Gastrocnemius medialis (tissue), 4 donors: ENCODE measurements at places on chromosomes 6 and 20.

DNA sequence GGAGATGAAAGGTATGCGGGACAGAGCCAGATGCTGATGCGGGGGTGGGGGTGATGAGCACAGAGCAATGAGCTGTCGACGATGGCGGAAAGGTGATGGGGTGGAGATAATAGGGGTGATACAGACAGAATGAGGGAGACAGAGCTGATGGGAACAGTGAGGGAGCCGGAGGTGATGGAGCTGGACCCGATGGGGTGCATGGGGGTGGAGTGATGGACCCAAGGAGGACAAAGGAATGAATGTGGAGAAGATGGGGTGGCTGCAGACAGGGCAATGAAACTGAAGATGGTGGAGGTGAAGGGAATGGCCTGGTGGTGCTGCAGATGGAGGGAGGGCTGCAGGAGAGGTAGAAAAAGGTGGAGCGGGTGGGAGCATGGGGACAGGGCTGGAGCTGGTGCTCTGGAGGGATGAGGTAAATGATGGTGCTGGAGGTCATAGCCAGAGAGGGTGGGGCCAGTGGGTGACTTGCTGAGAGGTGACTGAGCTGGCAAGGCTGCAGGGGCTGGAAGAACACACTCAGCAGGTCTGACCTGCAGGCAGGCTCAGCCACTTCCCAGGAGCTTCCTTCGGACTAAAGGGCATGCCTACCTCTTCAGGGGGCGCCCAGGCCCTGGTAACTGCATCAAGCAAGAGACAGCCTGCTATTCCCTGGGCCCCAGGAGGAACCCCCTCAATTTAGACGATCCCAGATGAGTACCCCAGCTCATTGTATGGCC, 6.0 kb upstream of the FOXS1 start:
- no peak for DNase-seq
- H3K27ac ChIP-seq = no peak overlapping the region
- H3K4me1 ChIP-seq = peaks cover 3% of the 10 kb centered on the region
- H3K36me3 ChIP-seq = no peaks in the 10 kb centered on the region
- H3K4me3 ChIP-seq = no peak overlapping the region

GRCh38 chr6:166106076-166106686, 61.5 kb downstream of the TBXT start:
- H3K27me3 ChIP-seq = peaks cover 3% of the 10 kb centered on the region
- no peak overlapping the region for H3K4me3 ChIP-seq
- no peaks in the 10 kb centered on the region for H3K36me3 ChIP-seq
- no peak overlapping the region for H3K27ac ChIP-seq
- no peaks in the 10 kb centered on the region for H3K4me1 ChIP-seq

- H3K4me3 ChIP-seq = no peak overlapping the region
- no peaks in the 10 kb centered on the region for H3K4me1 ChIP-seq
- H3K27ac ChIP-seq = no peak overlapping the region
- peaks cover 2% of the 10 kb centered on the region for H3K27me3 ChIP-seq
Measured at GRCh38 chr20:50995506-50995905, 27.4 kb downstream of the KCNG1 start.

- H3K27me3 ChIP-seq = no peaks in the 10 kb centered on the region
- H3K4me3 ChIP-seq = no peak overlapping the region
- no peaks in the 10 kb centered on the region for H3K36me3 ChIP-seq
- DNase-seq = no peak
Measured at GRCh38 chr20:36104856-36105255, 49.7 kb upstream of the EPB41L1 start.

DNA sequence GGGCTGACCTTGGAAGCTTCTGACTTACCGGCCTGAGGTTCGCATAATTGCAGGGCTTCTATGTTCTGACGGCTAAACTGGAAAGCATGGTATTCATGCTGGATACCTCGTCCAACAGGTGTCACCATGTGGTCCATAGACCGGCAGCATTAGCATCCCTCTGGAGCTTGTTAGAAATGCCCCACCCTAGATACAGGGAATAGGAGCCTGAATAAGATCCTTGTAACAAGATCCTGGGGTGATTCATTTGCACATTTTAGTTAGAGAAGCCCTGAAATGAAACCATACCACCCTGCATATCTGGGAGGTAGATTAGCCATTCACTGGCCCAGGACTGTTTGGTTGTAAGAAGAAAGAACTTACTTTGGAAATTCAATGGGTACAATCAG, 77.7 kb downstream of the TMEM170B start:
- no peak for DNase-seq
- H3K36me3 ChIP-seq = no peaks in the 10 kb centered on the region
- no peaks in the 10 kb centered on the region for H3K4me1 ChIP-seq
- peak overlapping the region; percentile 50 for H3K27ac ChIP-seq
- no peaks in the 10 kb centered on the region for H3K27me3 ChIP-seq
- H3K4me3 ChIP-seq = no peak overlapping the region

- H3K4me1 ChIP-seq = peaks cover 44% of the 10 kb centered on the region
- no peak overlapping the region for H3K4me3 ChIP-seq
- DNase-seq = no peak
- no peak overlapping the region for H3K27ac ChIP-seq
- no peaks in the 10 kb centered on the region for H3K27me3 ChIP-seq
Measured at GRCh38 chr6:111688331-111688730, 82.7 kb upstream of the TRAF3IP2 start.

DNA sequence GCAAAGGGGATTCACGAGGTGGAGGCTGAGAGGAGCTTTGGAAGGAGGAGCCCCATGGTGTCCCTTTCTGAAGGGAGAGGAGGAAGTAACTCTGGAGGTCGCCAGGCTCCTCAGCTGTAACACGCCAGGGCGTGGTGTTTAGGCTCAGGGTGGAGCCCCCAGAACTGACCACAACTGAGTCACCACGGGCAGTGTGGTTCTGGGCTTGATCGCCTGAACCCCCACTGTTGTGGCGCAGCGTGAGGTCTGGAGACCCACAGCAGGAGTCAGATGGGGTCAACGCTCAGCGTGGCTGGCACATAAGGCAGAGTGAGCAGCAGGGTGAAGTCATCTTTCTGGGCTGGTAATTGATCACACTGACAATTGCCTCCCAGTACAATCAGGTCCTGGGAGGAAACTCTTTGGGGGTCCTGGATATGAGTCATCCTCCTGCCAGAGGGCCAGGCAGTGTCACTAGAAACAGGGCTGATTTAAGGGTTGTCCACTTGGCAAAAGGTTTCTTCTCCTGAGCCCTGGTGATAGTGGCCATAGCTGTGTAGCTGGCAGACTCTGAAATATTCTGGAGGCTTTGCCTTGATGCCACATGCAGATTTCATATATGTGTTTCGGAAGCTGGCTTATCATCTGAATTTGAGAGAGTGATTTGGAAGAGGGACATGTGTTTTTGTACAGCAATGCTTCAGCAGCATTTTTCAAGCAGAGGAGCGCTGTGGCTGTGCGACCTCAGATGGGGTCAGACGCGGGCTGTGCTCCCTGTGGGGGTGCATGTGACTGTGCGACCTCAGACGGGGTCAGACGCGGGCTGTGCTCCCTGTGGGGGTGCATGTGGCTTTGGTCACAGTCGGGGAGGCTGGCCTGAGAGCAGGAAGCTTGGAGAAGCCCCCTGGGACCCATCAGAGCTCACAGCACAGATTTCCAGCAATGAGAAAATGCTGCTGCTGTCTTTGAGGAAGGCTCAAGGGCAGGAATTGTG, 50.0 kb downstream of the SYNJ2 start:
- H3K4me3 ChIP-seq = no peak overlapping the region
- peak overlapping the region; percentile 6 for H3K27ac ChIP-seq
- H3K36me3 ChIP-seq = no peaks in the 10 kb centered on the region
- peaks cover 11% of the 10 kb centered on the region for H3K4me1 ChIP-seq
- H3K27me3 ChIP-seq = no peaks in the 10 kb centered on the region

DNA sequence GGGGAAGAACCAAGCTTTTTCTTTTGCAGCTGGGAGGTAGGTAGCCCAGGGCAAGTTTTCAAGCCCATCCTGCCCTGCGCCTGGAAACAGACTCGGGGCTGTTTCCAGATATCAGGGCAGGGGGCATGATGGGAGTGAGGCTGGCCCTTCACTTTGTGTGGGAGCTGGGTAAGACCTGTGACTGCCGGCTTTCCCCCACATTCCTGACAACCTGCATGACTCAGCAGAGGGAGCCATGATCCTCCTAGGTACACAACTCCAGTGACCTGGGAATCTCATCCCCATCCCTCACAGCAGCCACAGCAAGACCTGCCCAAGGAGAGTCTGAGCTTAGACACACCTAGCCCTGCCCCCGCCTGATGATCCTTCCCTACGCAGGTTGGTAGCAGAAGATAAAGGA, 280.8 kb downstream of the SOX4 start:
- H3K27ac ChIP-seq = no peak overlapping the region
- no peaks in the 10 kb centered on the region for H3K4me1 ChIP-seq
- DNase-seq = no peak
- no peak overlapping the region for H3K4me3 ChIP-seq

DNA sequence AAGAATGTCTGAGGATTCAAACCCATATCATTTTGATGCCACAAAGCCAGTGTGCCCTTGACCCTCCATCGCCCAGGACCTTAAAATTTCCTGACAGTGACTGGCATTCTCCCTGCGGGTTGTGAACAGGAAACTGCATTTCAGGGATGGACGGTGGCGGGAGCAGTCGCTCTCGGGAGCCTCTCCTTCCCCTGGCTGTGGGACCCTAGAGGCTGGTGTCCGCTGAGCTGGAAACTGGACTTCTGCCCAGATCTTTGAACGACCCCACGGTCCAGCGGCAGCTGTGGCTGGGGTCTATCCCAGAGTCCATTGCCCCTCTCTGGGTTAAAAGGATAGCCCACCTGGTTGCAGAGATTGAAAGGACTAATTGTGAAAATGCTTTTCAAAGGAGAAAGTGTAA, 1.4 kb upstream of the SEC63 start:
- H3K27me3 ChIP-seq = no peaks in the 10 kb centered on the region
- no peak for DNase-seq
- H3K36me3 ChIP-seq = no peaks in the 10 kb centered on the region
- H3K4me3 ChIP-seq = no peak overlapping the region
- H3K27ac ChIP-seq = no peak overlapping the region

DNA sequence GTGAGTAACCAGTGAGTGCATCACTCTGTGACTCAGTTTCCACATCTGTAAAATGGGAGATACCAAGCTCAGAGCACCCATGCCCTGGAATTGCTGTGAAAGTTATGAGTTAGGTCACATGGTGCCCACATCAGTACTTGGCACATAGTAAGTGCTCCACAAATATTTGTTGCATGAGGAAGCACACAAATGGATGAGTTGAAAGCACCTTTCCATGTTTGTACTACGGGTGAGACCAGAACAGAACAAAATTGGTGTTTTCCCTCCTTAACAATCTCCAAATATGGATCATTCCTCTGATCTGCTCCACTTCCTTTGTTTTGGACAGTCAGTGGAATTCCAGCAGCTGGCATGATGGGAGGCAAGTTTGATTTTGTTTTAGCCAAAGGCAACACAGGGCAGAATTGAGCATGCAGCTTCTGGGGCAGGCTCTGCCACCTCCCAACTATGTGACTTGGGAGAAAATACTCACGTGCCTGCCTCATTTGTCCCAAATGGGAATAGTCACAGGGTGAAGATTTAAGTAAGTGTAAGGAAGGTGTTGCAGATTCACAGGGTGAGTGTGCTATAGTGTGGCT, 503.7 kb upstream of the SULF2 start:
- H3K27ac ChIP-seq = no peak overlapping the region
- no peak for DNase-seq
- no peaks in the 10 kb centered on the region for H3K4me1 ChIP-seq
- no peaks in the 10 kb centered on the region for H3K36me3 ChIP-seq

GRCh38 chr20:54254596-54254995, 46.7 kb downstream of the PFDN4 start:
- no peaks in the 10 kb centered on the region for H3K36me3 ChIP-seq
- H3K4me3 ChIP-seq = no peak overlapping the region
- no peaks in the 10 kb centered on the region for H3K27me3 ChIP-seq
- no peak for DNase-seq
- no peak overlapping the region for H3K27ac ChIP-seq
- no peaks in the 10 kb centered on the region for H3K4me1 ChIP-seq

DNA sequence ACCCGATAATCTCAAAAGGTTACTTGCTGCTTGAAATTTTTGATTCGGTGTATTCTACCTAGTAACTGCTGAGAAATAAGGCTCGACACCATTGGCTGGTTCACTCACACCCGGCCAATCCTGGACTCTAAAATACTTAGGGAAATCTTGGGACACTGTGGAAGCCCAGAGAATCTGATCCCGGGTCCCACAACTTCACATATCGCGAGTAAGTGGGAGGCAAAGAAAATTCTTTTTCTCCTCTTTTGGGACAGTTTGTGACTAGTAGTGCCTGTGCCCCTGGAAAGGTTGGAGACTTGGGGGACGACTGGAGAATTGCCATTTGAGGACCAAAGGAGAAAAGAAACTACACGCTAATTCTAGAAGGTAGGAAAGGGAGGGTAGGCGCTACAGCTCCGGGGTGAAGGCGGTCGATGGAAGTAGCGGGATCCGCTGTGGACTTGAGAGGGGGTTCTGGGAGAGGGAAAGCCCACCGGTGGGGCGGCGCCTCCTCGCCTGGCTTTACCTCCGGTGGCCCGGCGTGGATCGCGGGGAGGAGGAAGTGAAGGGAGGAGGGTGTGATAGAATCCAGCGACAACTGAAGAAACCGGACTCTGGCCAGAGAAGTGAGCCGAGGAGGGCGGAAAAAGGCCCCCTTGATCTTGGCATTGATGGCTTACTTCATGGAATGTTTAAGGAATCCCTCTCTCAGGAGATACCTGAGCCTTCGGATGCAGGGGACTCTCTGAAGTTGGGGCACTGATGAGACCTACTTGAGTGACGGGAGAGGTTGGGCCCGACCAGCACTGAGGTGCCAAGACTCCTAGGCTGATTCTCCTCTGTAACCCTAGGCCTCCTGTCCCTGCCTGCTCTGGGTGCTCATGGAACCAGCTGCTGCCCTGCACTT, 18.8 kb upstream of the BTN3A3 start:
- peak overlapping the region; percentile 92 for H3K4me3 ChIP-seq
- no peaks in the 10 kb centered on the region for H3K27me3 ChIP-seq
- no peaks in the 10 kb centered on the region for H3K36me3 ChIP-seq
- peak; percentile 58 for DNase-seq
- H3K4me1 ChIP-seq = peaks cover 22% of the 10 kb centered on the region

DNA sequence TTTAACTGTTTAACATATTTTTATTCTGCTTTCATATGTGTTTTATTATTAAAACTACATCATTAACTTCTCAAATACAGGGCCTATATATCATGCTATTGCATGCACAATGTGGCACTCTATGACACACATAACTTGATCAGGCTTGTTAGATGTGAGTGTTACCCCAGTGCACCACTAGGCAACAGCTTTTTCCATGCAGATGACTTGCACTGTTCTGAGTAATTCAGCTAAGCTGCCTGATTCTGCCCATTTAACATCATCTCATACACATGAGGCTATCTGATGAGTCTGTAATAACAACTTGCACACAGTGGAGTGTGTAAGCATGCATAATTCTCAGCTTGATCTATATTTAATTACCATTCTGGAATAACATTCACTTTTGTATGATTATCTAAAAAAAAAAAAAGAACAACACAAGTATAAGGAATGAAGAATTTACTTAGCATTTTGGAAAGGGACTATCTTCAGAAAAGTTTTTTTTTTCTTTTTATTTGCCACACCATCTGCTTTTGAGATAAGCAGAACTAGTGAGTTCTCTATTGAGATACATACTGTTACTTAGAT, 83.1 kb downstream of the GRM1 start:
- no peak overlapping the region for H3K27ac ChIP-seq
- H3K36me3 ChIP-seq = no peaks in the 10 kb centered on the region
- H3K27me3 ChIP-seq = no peaks in the 10 kb centered on the region
- DNase-seq = no peak
- H3K4me1 ChIP-seq = no peaks in the 10 kb centered on the region

GRCh38 chr20:21564127-21564773, 50.4 kb upstream of the NKX2-2 start:
- no peak overlapping the region for H3K4me3 ChIP-seq
- no peaks in the 10 kb centered on the region for H3K4me1 ChIP-seq
- H3K36me3 ChIP-seq = no peaks in the 10 kb centered on the region
- H3K27me3 ChIP-seq = peaks cover 2% of the 10 kb centered on the region

GRCh38 chr20:47749339-47749738, 35.9 kb downstream of the SULF2 start:
- H3K27me3 ChIP-seq = no peaks in the 10 kb centered on the region
- peaks cover 10% of the 10 kb centered on the region for H3K4me1 ChIP-seq
- peak overlapping the region; percentile 48 for H3K27ac ChIP-seq
